NCI-H1105 (cell line): ENCODE measurements at places on chromosomes 5 and 9.

DNA sequence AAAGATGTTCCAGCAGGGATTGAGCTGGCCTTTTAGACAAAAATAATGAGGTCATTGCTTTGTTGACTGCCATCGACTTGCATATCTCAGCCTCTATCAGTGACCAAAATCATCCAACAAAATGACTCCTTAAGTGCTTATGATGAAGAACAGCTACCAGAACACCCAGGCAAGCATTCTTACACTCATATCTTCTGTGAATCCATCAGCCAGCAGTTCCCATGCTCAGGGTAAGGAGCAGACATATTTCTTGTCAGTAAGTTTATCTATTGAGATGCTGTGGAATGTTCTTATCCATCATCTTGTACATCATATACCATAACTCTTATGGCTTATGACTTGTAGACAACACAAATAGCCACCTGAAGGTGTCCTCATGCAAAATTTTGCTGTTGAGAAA is 20.2 kb upstream of the SPDL1 start:
- no peak for DNase-seq

DNA sequence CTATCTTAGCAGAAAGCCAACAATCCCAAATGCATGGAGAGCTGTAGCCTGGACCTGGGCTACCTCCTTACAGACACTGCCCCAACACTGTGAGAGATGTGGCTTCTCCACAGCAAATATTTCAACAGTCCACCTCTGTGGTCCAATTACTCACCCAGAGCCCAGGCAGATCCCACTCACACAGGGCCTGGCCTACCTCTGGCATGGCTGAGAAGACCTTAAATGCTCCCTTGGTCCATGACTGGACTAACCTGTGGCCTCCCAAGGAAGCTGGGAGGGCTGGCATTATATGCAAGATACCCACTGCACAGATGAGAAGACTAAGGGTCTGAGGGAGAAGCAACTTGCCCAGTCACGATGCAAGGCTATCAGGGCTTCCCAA is 22.8 kb upstream of the SLC25A51 start:
- DNase-seq: no peak

DNA sequence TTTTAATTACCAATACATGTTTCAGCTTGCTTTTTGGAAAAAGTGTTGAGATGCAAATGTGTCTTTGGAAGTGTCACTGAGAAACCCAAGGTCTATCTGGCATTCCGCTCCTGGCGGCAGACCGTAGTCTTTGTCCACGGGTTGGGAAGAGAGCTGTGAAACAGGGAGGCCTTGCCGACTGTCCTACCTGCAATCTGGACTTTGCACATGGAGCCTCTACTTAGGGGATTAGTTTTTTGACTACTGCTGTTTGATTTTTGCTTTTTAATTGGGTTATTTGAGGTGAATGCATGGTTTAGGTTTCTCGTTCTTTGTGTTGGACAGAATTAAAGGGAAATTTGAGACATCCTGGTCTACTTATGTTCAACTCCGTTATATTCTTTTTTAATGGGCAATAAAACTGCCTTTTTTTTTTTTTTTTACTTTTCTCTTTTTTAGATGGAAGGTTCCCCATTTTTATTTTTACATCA is 25.7 kb downstream of the TRIO start:
- no peak for DNase-seq

- no peak for DNase-seq
Measured at GRCh38 chr5:120152472-120152871, 311.6 kb upstream of the PRR16 start.

DNA sequence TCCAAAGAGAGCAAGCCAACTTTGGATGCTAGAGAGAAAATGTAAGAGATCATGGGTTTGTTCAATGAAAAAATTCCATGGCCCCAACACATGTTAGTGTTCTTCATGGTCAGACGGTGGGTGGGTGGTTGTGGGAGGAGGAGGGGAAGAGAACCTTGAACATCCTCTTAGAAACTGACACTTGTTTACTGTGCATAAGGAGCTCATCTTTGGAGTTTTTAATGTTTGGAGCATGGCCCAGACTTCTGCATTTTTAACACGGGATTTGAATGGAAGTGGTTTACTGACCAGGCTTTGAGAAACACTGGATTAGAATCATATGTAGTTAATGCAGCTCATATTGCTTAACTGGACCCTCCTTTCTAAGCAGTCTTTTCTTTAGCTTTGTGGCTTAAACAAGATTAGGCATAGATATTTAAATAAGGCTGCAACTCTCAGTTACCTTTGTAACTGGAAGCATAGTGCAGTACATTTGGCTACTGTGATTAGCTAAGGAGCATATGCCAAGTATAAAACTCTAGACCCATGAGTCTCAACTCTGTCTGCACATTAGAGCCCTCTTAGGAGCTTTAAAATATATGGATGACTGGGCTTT is 60.1 kb downstream of the FOCAD start:
- no peak for DNase-seq

GRCh38 chr9:107683566-107683965 is 194.0 kb upstream of the KLF4 start:
- no peak for DNase-seq

DNA sequence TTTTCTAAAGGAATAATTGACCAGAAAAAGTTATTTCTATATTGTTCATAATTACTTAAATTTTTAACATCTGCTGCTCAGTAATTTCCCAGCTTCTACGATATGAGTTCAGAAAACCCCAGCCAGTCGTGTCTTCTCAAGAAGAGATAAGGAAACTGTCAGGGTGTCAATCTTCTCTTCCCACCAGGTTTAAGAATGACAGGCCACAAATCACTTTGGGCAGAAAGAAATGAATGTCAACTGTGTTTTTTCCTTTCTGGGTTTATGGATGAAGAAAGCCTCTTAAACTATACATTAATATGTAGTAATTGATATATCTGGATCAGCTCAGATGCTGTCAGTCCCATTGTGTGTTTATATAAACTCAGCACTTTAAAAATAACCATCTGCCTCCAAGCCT is 453.2 kb upstream of the NUDT12 start:
- no peak for DNase-seq

- no peak for DNase-seq
Measured at GRCh38 chr5:67160272-67160671, 36.3 kb downstream of the CD180 start.

DNA sequence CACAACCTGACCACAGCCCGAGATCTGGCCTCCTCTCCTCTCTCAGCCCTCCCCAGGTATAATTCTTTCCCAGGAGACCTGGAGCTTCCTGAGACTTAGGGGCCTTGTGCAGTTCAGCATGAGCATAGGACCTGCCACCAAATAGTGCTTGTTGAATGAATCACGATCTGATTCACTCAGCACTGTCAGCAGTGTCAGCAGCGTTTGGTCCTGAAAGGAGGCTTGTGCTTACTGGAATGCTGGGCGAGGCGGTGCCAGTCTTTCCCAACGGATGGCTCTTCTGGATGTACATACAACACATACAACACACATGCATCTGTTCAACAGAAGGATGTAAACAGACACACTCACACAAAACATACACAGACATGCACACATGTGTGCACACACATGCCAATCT is 173.3 kb downstream of the COL23A1 start:
- DNase-seq: no peak

DNA sequence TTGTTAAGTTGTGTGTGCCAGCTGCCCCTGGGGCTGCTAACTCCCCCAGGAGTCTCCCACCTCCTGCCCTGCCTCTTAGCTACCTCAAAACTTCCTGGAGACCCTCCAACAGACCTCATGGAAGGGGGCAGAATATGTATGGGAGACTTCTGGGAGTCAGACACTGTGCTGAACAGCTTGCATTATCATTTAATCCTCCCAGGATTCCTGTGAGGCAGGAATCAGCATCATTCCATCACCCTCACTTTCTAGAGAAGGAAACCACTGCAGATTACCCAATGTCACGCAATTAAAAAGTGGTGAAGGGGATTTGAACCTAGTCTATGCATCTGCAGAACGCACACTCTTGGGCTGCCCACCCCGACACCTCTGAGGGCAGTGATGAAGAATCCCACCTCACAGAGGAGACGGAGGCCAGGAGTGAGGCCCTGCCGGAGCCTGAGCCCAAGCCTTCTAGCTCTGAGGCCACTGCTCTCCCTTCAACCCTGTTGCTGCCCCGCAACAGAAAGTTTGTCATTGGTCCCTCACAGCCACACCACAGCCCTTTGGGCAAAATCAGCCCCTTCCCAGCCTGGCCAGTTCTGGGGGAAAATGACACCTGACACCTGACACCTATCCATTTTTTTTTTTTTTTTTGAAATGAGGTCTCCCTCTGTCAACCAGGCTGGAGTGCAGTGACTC is 30.3 kb upstream of the IL17B start:
- no peak for DNase-seq

DNA sequence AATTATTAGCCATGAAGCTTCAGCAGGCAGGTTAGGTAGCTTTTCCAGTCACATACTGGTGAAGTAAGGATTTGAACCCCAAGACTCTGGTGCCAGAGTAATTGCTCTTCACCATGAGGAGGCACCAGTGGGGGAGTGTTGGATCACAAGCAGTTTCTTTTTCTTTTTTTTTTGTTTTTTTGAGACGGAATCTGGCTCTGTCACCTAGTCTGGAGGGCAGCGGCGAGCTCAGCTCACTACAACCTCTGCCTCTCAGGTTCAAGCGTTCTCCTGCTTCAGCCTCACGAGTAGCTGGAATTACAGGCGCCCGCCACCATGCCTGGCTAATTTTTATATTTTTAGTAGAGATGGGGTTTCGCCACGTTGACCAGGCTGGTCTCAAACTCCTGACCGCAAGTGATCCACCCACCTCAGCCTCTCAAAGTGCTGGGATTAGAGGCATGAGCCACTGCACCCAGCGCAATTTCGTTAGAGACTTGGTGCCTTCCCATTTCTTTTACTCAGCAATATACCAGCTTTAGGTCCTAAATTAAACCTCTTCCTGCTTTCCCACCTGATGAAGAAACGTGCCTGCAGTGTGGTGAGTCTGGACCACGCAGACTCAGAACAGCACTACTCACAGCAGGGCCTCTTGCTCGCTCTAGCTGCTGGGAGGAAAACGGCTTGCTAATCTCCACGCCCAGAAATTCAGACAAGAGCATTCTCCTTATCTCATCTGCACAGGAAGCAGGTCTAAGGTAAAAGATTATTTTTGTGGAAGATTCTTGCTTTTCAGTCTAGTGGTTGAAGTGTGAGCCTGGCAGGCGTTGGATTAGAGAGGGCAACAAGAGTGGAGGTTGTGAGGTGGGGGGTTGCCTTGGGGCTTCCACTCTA is at the start of gene S100Z:
TSS of gene S100Z (plus strand) at position 596 of the 873 bp plus-strand sequence. CDS start 25,346 bp downstream, outside the sequence.
- no peak for DNase-seq

- peak; percentile 25 for DNase-seq
Measured at GRCh38 chr9:34185778-34186551, 7.1 kb downstream of the UBAP1 start.

DNA sequence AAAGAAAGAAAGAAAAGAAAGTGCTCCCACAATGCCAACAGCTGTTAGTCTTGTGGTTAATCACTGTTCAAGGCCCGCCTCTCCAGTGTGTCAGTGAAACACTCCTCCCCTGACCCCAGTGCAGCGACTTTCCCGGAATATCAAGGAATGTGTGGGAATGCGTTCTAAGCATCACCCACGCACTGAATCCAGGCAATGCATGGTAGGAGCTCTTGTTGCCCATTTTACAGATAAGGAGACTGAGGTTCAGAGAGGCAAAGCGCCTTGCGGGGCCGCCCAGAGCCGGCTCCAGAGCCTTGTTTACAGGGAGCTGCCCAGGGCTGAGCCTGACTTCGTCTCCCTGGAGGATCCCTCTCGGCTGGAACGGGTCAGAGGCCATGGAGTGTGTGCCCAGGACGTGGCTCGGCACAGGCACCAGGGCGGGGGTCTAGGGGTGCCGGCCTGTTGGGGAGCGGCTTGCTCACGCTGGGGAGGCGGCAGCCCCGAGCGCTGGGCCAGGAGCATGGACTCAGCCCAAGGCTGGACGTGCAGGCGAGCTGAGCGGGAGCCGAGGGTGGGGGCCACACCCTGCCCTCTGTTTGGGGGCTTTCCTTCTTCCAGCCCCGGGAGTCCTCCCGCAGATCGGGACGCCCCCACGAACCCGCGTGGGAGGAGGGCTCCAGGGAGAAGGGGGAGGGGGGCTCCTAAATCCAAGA is 823 bp downstream of the ST6GALNAC6 start:
- DNase-seq: no peak

DNA sequence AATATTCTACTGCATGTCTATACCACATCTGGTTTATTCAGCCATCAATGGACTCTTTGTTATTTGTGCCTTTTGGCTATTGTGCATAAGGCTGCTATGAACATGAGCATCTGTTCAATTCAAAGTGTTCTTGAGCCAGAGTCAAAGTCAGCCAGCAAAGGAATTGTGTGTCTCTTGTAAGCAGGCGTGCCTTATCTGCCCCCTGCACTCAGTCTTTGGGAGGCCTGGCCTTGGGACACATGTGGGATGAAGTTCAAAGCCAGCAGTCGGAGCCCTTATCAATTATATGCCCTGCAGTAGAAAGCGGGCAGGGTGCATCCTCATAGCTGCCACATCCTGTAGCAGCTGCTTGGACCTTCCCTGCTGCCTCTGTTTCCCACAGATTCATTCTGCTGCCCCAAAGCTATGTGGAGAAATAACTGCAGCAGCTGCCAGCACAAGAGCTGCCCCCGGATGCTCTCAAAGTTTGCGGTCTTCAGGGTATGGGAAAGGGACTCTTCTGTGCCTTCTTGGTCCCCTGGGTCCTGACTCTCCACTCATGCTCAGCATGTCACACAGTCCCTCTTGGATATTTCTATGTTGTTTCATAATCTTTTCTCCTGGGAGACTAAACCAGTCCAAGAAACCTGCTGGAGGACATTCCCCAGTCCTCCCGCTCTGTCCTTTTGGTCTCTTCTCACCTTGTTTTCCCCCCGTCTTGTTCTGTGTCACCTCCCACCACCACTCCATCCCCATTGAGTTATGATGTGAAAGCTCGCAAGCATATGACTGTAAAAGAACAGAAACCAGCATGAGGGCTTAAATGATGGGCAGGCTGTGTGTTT is 35.9 kb downstream of the STOM start:
- no peak for DNase-seq

- DNase-seq: no peak
Measured at GRCh38 chr9:131868766-131869165, 128.9 kb upstream of the RAPGEF1 start.

DNA sequence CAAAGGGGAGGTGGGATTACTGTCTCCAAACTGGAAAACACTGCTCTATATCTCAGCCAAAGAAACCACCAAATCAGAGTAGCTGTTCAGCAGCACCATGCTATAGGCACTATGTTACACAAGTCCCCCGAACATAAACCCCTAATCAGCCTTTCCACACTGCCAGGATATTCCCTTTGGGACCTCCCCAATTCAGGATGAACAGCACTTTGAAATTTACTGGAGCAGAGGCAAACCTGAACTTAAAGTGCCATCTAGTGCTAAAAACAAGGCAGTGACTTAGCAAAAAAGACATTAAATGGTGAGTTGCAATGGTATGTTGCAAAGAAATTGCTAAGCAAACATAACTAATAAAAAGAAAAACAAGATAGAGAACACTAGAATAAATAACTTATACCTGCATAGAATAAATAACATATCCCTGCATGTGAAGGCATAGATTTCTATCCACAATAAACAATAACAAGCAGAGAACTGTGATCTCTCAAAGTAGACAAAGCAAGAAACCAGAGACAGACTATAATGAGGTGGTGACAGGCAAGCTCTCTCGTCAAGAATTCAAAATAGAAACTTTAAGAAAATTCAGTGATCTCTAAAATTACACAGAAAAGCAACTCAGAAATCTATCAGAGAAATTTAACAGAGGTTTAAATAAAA is 584.4 kb upstream of the ACO1 start:
- peak; percentile 59 for DNase-seq

GRCh38 chr9:1320607-1321195 is 270.5 kb downstream of the DMRT2 start:
- DNase-seq: no peak
